Substantia nigra (tissue), 51 donors: ENCODE measurements at places on chromosomes 3 and 15.

- no peak for DNase-seq
Observed at GRCh38 chr3:183563536-183563874, 8.0 kb upstream of the KLHL6 start.

DNA sequence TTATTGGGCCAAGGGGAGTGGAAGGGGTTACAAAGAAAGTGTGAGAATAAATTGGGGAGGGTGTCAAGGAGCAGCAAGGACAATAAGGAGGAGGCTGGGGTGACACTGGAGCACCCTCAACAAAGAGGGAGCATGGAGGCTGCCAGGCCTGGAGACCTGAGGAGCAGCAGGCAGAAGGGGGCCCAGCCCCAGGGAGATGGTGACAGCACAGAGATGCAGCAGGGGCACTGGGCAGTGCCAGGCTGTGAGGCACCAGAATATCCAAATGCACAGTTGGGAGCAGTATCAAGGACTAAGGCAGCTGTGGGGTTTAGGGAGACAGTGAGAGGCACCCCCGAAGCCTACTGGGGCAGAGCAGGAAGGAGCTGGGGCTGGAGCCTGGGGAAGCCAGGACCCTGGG lies 19.4 kb upstream of the ALAS1 start:
- DNase-seq, result no peak

DNA sequence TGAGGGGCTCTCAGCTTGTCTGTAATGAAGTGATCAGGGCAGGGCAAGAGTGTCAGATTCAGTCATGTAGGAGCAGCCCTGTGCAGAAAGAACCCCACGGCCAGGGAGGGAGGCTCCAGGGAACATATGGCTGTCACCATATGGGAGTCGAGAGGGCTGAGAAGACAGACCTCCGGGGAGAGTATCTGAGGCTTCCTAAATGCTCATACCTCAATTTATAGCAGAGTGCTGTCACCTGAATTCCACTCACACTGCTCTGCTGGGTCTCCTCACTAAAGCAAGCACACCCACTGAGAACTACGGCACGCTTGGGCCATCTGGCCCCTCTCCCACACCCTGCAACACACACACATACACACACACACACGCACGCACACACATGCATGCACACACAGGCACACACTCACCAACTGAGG lies 92.3 kb upstream of the TJP1 start:
- no peak for DNase-seq

DNA sequence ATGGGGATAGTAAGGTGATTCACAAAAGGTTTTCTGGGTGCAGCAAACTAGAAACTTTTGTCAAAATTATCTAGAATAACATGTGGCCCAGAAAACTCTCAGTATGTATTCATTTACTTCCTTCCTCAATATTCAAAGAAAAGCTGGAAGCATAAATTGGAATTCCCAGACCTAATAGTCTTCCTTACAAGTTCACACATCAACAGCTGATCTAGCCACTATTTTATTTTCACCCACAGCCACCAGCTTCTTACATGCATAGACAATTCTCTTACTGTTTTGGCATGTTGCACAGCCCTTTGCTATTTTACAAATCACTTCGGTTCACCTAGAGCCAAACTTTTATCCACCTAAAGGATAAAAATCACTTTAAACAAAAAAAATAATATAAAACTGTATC lies 647.8 kb upstream of the CCDC54 start:
- no peak for DNase-seq

DNA sequence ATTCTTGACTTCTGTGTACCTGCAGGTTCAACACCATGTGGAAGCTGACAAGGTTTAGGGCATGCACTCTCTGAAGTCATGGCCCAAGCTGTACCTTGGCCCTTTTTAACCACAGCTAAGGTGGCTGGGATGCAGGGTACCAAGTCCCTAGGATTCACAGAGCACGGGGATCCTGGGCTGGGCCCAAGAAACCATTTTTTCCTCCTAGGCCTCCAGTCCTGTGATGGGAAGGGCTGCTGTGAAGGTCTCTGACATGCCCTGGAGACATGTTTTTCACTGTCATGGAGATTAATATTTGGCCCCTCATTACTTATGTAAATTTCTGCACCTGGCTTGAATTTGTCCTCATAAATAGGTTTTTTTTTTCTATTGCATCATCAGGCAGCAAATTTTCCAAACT lies 937.5 kb upstream of the ROBO1 start:
- no peak for DNase-seq

DNA sequence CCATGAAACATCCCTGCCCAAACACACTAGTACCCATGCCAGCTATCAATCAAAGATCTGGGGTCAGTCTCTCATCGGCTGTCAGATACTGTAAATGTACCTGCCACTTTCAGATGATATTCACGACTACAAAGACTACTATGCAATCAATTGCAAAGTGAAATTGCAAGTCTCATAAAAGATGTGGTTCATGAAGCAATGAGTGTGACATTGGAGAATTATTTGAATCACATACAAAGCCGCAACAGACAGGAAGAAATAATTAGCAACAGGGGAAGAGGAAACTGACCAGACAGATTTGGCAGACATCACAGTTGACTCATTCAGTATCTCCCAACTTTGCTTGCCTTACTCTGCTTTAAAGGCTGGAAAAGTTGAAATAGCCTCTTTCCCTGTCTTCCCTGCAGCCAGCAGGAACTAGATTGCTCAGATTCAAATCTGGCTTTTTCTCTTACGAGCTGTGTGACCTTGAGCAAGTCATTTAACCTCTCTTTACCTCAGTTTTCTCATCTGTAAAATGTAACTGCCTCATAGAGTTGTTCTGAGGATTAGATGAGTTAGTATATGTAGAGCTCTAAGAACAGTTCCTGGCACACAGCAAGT lies 95.7 kb upstream of the C3orf80 start:
- DNase-seq, result no peak

GRCh38 chr3:66719796-66720356 lies 219.1 kb upstream of the LRIG1 start:
- DNase-seq, result no peak

DNA sequence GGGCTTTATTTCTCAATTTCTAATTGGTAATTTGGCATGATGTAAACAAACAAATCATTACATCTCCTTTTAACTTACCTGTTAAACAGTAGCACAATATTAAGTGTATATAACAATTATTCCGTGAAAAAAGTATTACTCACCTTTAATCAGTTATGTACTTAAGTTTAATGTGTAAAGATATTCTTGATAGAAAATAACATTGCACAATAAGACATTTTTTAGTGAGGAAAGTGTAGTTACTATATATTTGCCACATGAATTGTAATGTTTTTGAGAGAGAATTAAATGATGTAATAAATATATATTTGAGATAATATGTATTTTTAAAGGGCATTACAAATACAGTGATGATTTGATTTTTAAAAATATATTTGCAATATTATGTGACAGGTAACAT lies 10.9 kb upstream of the CCNB2 start:
- DNase-seq, result no peak

DNA sequence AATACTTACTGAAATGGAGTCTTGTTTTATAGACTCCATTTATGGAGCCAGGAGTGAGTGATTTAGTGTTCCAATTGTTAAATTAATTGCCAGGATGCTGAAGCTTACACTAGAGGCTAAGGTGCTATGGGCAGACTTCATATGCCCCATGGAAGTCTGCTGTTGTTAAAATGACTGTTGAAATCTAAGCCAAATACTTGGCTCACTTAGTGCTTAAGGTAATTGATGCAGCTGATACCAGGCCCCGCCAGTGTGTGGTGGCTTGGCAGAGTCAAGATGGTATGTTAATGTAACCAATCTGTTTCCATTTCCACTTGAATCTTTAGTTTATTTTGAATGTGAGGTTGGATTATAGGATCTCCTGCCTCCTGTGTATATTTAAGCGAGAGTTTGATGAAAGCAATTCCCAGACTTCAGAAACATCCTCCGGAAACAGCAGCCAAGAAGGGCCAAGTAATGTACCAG lies 187.1 kb downstream of the ITPR1 start:
- DNase-seq, result no peak

DNA sequence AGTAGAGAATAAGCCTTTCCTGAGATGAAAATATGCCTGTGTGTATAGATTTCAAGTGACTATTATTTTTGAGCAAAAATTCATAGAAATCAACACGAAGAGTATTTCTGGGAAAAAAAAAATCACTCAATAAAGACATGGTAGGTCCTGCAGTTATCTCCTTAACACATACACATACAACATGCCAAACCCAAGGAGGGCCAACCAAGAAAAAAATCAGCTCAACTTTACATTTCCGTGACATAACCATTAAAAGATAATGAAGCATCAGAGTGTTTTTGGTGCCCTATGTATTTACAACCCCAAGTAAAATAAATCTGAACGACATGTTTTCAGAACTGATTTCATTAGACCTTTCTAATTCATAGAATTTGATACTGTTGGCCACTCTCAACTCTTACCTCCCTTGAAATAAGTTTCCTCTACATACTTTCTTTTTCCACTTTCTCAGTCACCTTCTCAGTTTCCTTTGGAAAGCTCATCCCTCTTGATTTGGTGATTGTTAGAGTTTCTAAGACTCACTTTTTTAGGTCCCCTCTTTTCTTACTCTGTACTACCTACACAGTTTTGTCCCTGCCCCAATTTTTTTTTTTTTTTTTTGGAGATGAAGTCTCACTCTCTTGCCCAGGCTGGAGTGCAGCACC lies 162.3 kb downstream of the TBL1XR1 start:
- no peak for DNase-seq

GRCh38 chr3:35641920-35642527 lies 2.7 kb downstream of the ARPP21 start:
- no peak for DNase-seq

DNA sequence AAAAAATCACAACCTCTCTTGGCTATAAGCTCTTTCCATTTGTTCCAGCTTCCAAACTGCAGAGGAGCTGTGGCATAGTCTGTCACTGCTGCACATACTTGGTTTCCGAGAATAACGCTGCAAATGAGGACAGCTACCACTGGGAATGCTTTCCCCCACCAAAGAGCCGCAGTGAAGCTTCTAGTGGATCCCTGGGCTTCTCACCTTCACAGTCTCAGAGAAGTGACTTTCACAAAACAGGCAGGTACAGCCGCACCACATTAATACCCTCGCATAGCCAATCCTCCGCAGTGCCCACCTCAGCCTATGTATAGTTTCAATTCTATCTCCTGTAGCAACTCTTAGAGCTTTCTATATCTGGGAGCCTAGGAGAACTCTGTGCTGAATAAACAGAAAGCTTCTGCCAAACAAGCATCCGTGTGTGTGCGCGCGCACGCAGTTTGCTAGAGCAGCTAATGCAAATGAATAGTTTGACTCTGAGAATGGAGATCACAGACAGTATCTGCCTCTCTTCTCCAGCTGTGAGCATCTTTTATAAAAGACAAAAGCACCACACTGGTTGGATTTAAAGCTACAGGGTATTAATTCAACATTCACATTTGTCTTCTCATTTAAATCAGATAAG lies 81.9 kb upstream of the PLXND1 start:
- peak; percentile 56 for DNase-seq

GRCh38 chr3:15974647-15975046 lies 176.9 kb upstream of the ANKRD28 start:
- no peak for DNase-seq

- no peak for DNase-seq
Observed at GRCh38 chr3:45178183-45179023, 32.2 kb upstream of the CDCP1 start.
